ENCODE measurements at places on chromosomes 1 and 21. TPM values are rescaled to one million over a fixed set of nuclear protein-coding genes. Genes with fewer than 3 reads are reported as not detected.

DNA sequence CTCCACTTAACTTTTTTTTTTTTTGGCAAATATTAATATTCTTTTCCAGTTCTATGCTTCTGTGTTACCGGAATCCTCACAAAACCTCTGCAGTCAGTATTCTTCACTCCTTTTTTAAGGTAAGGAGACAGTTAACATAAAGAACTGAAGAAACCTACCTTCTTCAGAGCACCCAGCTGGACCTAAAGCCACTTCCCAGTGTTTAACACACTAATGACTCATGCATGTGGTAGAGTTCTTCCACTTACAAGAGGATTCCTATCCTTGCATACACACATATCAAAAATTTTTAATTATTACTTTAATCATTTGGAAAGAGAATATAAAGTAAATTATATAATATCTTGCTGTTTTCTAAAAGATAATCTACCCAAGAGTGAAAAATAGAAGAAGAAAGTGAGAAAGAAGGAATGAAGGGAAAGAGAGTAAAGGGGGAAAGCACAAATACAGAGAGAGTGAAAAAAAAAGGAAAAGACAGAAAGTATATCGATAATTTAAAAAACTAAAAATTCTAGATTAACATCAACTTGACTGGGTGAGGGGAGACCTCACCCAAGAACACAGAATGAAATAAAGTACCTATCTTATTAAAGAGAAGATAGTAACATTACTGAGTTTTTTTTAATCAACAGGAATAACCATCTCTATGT, 54.9 kb downstream of the ENAH start:
- peak; percentile 59 for DNase-seq

DNA sequence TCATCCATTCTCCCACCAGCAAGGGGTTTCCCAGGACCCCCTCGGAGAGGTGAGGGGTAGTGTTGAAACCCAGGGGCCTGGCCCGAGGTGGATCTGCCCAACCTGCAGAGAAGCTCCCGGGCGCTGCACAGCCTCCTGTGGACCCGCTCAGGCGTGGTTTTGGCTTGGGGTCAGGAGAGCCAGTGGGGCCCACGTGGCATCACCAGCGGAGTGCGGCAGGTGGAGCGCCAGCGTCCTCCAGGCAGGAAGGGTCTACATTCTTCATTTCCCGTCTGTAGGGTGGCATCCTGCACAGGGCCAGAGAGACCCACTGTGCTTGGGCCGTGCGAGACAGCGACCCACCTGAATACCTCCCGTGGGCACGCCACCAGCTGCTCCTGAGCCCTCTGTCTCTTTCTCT, 135.2 kb downstream of the NPHP4 start:
- DNase-seq: no peak

DNA sequence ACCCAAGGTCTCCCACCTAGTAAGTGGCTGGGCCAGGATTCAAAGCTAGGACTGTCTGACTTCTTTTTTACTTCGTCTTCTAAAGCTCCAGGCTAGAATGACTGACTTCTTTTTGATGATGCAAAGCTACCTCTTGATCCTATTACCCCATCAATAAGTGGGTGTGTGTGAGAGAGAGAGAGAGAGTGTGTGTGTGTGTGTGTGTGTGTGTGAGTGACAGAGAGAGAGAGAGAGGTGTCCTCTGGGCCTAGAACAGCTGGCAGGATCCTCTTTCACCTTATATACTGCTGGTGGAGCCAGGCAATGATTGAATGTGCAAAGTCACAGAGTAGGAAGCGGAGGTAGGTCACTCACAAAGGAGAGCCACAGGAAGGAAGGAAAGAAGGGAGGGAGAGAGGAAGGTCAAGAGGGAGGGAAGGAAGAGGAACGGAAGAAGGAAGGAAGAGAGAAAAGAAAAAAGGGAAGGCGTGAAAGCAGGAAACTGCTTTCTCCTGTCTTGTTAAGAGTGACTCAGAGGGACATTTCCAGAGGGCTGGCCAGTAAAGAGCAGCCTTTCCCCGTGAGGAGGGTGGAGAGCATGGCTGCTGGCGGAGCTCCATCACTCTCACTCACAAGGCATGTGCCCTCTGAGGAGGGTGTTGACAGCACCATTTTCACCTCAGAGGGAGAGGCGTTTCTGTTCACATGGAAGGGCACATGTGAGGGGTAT, 68.9 kb downstream of the CDC7 start:
- peak; percentile 96 for DNase-seq

DNA sequence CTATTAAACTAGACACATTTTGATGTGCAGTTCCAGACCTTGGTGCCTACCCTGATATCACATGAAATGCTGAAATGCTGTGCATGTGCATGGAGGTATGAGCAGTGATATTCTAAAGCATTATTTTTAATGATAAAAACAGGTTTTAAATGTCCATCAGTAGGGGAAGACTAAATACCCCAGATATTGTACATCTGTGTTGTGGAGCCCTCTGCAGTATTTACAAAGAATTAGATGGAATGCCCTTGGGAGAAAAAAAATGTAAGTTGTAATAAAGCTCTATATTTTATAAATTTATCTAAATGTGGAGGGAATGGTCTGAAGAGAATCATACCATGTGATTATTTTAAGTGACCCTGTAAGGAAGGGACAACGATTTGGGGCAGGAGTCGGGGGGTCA, 39.1 kb upstream of the IGSF5 start:
- DNase-seq: peak; percentile 2

VANGL1 gene
- total RNA-seq: 15.3 TPM

NPL gene
- total RNA-seq: 2.4 TPM

SPATA46 gene
- not detected for total RNA-seq

VSIG8 gene
- not detected for total RNA-seq

EPHA10 gene
- total RNA-seq: 0.13 TPM

INAVA gene
- 28.7 TPM for total RNA-seq

IL20 gene
- total RNA-seq: not detected

Measured in bronchial epithelial cell (primary cell).